ENCODE measurements at places on chromosomes 5 and 9.

GRCh38 chr5:110751902-110752762, 13.3 kb downstream of the SLC25A46 start:
- peak; percentile 5 for DNase-seq

- no peak for DNase-seq
Measured at GRCh38 chr9:121884057-121884541, 209.0 kb downstream of the TTLL11 start.

GRCh38 chr9:120941046-120941770, 14.6 kb upstream of the TRAF1 start:
- no peak for DNase-seq

GRCh38 chr5:14660833-14661232, 3.7 kb upstream of the OTULIN start:
- DNase-seq: no peak

GRCh38 chr5:96090215-96090614, 128.6 kb upstream of the ELL2 start:
- no peak for DNase-seq

DNA sequence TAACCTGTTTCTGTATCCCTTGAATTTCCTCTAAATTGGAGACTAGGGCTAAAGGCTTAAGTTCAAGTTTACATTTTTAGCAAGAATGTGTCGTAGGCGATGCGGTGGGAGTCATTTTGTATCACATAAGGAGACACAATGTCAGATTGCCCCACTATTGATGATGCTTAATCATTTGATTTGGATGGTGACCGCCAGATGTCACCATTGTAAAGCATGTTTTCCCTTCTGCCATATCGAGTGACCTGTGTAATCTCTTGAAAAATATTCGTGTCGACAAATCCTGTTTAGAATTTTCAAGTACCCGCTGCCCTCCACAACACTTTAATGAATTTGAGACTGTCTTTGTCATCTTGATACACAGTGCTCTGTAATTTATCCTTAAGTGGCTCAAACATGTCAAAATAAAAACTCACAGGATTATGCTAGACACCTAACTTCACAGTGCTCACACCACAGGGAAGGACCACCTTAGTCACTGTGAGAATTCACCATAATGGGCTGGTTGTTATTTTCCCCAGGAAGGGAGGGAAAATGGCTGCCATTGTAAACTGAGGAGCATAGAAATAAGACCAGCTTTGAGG, 34.5 kb upstream of the SLC46A2 start:
- DNase-seq: no peak

GRCh38 chr9:132978451-132979131, at the start of gene GFI1B:
GFI1B (plus strand) TSS chr9:132978694; CDS start chr9:132986679, 7,985 bp downstream.
- no peak for DNase-seq

- no peak for DNase-seq
Measured at GRCh38 chr5:53089481-53089991, 20.0 kb downstream of the MOCS2 start.

GRCh38 chr5:59678943-59679342, 214.6 kb downstream of the PDE4D start:
- no peak for DNase-seq

- DNase-seq: no peak
Measured at GRCh38 chr5:112529525-112529924, 110.4 kb upstream of the EPB41L4A start.

DNA sequence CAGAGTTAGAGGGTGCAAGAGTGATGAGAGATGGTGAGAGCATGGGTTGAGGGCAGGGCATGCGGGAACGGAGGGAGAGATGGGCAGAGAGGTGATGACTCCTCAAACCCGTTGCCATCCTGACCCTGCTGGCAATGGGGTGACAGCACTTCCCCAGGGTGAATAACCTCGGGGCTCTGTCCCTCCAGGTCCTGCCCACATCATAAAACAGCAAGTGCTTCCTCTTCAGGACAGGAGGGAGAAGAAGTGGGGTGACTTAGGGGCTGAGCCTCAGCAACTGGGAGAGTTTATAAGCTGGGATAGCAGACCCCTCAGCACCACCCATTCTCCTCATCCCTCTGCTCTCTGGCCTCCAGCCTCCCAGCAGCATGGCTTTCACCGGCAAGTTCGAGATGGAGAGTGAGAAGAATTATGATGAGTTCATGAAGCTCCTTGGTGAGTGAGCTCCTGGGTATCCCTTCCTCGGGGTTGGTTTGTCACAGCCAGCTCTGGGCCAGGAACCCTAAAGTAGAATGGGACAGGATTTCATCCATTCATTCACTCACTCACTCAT, at the start of gene FABP6:
TSS of gene FABP6 (plus strand) at position 317 of the 553 bp plus-strand sequence. CDS start at position 369, 52 bp downstream.
- DNase-seq: no peak

DNA sequence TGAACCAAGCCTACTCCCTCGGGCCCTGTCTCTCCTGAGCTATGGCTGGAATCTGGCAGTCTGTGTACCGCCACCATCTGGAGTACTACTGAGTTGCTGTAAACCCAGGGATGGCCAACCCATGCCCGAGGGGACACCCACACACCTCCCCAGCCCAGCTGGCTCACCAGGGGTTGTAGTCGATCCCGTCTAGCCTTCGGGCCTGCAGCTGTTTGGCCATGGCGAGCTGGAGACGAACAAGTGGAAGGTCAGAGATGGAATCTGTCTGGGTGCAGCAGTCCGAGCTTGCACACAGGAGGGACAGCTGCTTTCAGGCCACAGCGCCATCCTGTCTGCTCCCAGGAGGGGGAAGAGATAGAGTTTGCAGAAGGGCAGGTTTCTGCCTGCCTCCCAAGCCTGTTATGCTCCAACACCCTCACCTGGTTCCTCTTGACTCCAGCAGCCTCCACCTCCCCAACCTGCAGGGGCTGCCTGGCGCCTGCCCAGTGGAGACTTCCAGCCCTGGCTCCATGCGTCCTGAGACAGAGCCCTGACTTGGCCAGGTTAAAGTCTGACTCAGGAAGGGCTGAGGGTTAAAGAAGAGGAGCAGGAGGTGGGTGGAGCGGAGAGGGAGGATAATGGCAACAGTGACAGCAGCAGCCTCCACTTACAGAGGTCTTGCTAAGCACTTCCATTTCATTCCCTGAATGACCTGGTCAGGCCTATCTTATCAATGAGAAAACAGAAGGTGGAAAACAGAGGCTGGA, 15.8 kb upstream of the SPOUT1 start:
- DNase-seq: no peak

DNA sequence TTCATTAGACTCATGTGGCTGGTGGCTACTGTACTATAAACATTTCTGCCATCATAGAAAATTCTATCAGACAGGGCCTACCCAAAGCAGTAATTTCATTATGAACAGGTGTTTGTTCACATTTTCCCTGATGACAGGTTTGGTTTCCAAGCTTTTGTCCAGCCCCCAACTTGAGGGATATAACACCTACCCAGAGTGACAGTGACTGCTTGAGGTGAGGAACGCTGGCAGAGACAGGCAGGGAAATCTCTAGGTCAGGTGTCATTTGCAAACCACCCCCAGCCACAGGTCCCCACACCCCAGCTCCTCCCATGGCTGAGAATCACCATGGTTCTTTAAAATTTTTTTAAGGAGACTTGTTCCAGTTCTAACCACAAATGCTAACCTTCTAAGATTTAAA, 25.5 kb downstream of the GOLM1 start:
- DNase-seq: no peak

DNA sequence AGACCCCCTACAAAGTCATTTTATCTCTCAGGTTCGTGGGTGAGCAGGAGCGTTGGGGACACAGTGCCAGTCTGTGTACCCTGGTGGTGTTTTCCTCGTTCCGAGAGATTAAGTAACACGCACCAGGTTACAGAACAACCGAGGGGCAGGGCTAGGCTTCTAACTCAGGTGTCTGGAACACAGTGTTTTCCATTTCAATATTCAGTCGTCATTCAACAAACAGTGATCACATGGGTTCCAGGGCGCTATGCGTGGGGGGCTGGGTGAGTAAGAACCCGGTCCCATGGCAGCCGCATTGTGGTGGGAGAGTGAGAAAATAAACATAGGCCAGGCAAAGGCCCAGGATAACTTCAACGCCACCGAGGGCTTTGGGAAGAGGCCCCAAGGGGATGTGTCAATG, 55.9 kb upstream of the RNU6ATAC start:
- DNase-seq: no peak

DNA sequence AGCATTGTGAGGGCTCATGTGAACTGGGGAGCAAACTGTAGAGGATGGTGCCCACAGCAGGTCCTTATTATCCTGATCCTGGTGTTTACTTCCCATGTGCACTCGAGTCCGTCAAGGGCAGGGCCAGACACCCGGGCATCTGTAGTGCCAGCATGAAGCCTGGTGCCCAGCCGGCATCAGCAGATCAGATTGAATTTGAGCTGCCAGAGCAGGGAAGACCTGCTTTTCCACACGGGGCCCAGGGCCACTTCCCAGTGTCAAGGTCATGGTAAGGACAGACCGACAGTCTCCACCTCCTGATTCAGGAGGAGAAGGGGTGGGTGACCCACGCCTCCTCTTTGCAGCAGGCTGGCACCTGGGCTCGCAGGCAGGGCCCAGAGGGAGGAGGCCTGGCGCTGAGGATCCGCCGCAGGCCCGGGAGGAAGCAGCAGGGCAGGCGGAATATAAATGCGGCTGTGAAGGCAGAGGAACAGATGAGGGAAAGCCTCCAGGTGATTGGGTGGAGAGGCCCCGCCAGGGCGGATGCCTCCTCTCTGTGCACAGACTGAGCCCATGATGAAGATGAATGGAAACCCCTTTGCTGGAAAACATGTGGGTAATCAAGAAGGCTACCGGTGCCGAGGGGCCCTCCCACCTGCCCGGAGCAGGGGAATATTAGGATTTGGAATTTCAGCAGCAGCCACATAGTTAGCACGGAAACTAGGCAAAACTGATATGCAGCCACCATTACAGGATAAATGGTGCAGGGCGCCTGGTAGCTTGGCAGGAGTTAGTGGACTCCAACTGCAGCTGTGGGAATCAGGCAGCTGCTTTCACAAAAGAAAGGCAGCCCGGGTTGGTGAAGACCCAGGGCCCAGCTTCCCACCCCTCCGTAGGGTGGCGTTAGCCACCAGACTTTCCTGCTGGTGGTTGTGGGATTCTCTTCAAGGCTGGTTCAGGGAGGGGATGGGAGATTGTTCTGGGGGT, 114.9 kb downstream of the GAPVD1 start:
- DNase-seq: no peak

GRCh38 chr5:35781181-35781790, 75.4 kb upstream of the IL7R start:
- DNase-seq: no peak

All from stimulated activated CD4-positive, alpha-beta T cell treated with anti-CD3 and anti-CD28 coated beads, Interleukin-15, amount 100 ng/mL, for 48 hours (primary cell).